ENCODE measurements at places on chromosomes 16 and 17.

DNA sequence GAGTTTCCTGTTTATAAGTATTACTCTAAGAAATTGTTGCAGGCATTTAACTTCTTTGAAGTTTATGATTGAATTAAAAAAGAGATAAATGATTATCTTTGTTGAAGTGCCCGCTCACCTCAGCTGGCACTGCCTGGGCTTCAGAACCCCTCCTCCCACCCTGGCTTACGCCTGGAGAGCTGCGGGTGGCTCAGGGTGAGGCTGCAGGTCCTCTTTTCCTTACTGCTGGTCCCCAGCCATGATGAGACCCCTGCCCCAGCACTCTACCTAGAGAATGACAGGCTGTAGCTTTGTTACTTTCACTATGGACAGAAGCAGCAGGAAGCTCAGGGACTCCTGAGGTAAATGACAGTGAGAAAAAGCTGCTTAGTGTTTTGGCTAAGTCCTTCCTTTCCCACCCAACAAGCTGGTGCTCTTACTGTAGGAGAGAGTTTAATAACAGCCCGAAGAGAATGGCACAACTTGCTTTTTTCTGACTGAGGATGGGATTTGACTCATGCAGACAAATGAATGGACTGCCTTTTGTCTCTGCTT, 62.1 kb downstream of the EPN2 start:
- DNase-seq, result no peak

GRCh38 chr17:54781389-54781788, 119.3 kb upstream of the TOM1L1 start:
- DNase-seq, result no peak

DNA sequence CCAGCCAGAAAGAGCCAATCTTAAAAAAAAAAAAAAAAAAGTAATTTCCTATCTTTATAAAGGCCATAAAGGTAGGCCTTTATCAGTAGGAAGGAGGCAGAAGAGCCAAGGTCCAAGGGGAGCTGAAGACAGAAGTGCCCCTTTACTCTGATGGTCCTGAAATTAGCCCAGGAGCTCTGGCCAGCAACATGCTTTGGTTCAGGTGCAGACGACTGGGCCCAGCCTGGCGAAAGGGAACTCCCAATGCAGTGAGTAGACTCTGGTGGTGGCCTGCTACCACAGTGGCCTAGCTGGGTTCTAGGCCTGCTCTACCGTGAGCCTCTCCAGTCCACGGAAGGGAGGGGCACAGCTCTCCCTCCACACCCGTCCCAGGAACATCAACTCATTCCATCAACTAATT, 23.1 kb upstream of the MEIOB start:
- no peak for DNase-seq

- no peak for DNase-seq
Measured at GRCh38 chr16:11038777-11039176, 94.4 kb downstream of the CLEC16A start.

DNA sequence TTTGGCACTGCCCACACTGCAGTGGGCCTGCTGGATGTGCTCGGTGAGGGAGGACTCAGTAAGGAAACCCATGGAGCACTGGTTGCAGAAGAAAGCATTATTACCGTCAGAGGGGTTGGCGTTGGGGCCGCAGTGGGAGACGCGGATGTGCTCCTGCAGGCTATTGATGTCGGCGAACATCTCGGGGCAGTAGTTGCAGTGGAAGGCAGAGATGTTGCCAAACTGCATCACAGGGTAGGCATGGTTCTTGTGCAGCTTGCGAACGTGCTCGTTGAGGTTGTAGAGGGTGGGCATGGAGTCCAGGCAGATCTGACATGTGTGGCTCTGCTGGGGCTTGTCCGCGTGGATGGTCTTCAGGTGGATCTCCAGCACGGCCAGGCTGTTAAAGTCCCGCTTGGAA, 218.4 kb downstream of the ZNF423 start:
- DNase-seq, result no peak

DNA sequence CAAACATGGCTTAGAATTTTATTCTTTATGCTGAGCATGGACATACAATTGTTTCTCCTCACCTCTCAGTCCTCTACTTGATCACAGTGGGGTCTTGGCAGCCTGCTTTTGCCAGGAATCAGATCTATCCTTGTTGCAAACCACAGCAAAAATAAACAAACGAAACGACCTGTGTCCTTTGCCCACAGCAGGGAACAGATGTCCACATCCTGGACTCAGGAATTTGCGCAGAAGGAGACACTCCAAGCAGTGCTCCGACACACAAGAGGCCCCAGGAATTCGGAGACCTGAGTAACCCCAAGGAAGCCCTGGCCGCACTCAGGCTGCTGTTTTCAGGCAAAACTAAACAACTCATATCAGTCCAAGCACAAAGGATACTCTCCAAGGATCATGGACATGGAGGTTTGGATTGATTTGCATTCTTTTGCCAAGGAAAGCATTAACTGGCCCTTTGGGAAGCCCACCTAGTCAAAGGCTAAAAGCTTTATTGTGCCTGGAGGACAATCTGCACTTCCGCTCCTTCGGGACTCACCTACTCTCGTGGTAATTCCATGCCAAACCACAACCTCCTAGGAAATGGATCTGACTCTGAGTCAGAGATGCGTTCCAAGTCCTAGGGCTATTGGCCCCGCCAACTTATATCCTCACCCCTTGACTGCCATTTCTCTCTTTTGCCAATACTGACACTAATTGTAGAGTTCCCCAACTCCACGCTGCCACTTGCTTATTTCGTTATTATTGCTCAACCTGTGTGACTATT, 271.1 kb upstream of the CDH11 start:
- no peak for DNase-seq

- peak; percentile 27 for DNase-seq
Measured at GRCh38 chr17:7897773-7898172, 9.2 kb downstream of the CHD3 start.

DNA sequence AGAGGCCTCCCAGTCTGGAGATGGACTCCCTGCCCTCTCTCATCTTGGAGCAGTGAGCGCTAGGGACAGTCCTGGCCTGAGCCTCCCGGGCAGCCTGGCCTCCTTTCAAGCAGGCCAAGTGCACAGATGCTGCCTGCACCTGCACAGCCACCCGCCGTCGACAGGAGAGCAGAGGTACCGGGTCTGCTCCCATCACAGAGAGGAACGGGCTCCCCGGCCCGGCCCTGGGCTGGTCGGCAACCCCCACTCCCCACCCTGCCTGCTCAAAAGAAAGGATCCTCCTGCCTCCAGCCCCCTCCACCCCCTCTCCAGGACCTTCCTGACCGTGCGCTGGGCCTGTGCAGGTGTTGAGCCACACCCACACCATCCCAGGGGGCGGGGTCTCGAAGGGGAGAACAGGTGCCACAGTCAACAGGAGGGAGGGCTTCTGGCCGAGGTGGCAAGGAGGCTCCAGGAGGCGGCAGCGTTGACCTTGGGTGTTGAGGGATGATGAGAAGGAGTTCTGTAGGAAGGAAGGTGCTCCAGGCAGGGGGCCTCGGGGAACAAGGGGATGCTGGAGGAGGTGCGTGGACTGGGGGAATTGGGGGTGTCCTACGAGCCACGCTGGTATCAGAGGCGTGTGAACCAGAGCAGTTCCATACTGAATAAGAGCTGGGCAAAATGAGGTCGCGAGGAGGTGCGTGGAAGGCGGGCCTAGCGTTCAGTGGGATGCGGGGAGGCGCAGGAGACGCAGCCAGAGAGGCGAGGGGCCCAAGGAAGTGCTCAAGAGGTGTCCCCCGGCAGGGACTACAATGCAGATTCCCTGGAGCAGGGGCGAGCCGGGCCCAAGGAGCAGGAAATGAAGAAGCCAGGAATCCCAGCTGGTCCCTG, 967 bp upstream of the CDH15 start:
- DNase-seq, result no peak

DNA sequence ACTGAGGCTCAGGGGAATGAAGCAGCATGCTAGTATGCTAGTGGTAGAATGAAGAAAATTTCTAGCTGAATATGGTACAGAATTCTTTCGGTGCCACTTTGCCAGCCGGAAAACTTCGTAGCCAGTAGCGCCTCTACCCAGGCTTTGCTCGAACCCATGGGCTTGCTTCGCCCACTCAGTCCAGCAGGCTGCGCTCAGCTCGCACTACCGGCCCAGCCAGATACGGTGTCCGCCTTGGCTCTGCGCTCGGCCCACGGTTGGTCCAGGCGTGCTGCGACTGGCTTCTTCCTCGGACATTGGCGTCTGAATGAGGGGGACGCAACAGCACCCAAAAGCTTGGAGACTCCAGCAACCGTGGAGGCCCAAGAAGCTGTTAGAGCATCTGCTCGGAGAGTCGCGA, 372.5 kb upstream of the CDH8 start:
- no peak for DNase-seq

DNA sequence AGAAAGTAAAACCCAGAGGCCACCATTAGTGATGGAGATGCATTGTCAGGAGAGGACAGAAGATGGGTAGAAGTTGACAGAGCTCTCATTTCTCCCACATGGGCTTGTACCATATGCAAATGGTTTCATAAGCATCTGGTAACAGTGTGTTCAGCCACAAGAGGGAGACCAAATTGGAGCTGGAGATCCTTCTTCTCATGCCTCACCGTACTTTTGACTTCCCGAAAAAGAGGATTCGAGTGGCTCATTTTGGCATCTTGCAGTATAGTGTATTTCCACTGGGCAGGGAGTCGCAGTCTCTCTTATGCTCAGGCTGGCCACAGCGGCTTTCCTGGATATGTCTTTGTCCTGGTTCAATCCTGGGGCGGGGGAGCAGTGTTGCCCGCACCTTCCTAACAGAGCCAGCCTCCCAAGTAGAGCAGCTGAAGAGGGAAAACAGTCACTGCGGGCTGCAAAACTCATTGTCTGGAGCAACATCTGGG, 23.8 kb downstream of the TBC1D3B start:
- DNase-seq, result no peak

GRCh38 chr17:19291646-19292376, 54.6 kb downstream of the EPN2 start:
- DNase-seq, result no peak

GRCh38 chr16:72001180-72001874, 1.1 kb upstream of the PKD1L3 start:
- DNase-seq, result no peak

DNA sequence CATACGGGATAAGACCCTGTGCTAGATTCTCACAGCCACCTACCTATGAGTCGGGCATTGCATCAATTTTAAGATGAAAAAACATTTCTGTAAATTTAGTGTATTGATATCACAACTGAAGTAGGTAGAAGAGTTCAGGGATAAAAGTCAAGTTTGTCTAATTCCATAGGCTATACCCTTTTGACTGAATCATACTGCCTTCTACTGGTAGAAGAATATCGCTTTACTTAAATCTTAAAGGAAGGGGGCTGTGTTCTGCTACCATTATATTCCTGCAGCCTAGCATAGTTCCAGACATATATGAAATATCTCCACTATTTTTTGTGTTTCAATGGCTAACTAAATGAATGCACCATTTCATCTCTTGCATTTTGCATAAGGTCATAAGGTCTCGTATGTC, 1128.6 kb downstream of the CDH8 start:
- no peak for DNase-seq

- DNase-seq, result no peak
Measured at GRCh38 chr16:10646228-10646580, 48.5 kb downstream of the TEKT5 start.

GRCh38 chr17:50170662-50171370, 5.0 kb downstream of the SGCA start:
- no peak for DNase-seq

GRCh38 chr17:50683434-50684287, 24.1 kb downstream of the ANKRD40 start:
- DNase-seq, result no peak

DNA sequence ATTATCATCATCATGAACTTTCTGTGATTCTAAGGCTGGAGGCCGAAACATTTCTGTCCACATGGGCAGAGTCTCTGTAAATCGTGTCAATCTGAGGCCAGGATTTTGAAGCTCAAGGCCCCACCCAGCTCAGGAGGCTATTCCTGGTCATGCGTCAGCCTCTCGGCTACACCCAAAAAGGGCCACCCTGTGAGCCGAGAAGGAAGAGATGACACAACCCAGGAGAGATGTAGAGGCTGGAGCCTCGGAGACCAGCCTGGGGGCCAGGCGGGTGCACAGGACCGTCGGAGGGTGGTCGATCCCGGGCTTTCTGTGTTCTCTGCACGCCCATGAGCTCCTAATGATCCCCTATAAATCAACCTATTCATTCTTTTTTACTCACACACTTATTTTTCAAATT, 1.1 kb upstream of the CACNG1 start:
- DNase-seq, result no peak

DNA sequence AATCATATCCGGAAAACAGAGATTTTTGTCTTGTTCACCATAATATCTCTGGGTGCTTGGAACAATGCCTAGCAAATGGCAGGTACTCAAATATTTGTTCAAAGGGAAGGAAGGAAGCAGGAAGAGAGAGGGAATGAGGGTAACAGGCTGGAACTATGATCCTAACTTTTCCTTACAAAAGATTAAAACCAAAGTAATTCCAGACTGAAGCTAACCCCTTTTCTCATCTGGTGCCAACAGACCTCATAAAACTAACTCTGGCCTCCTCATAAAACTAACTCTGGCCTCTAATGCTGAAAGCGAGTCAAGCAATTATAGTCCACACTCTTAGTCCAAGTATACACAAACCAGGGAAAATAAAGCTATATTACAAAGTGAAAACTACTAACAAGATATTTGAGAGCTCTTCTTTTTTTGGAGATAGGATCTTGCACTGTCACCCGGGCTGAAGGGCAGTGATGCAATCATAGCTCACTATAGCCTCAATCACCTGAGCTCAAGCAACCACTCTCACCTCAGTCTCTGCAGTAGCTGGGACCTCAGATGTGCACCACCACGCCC, 84.6 kb downstream of the KANSL1 start:
- DNase-seq, result no peak

- DNase-seq, result no peak
Measured at GRCh38 chr17:42286411-42287221, 1.7 kb upstream of the STAT5A start.

DNA sequence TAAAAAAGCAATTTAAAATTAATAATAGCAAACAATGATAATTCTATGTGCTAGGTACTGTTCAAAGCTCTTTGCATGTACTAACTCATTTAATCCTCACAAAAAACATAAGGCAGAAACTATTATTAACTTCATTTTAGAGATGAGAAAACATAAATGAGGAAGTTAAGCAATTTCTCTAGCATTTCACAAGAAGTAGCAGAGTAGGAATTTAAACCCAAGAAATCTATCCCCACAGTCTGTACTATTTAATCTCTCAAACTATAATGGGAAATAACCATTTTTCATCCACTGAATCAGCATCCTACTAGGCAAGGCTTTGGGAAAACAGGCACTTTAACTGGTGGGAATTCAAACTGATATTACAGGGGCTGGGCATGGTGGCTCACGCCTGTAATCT, 42.2 kb upstream of the INTS2 start:
- DNase-seq, result no peak

GRCh38 chr17:42153919-42154742, 658 bp downstream of the RAB5C start:
- no peak for DNase-seq

- DNase-seq, result no peak
Measured at GRCh38 chr16:1960665-1961630, 1.6 kb downstream of the NDUFB10 start.

- peak; percentile 72 for DNase-seq
Measured at GRCh38 chr16:29664091-29664921, 1.3 kb downstream of the SPN start.

DNA sequence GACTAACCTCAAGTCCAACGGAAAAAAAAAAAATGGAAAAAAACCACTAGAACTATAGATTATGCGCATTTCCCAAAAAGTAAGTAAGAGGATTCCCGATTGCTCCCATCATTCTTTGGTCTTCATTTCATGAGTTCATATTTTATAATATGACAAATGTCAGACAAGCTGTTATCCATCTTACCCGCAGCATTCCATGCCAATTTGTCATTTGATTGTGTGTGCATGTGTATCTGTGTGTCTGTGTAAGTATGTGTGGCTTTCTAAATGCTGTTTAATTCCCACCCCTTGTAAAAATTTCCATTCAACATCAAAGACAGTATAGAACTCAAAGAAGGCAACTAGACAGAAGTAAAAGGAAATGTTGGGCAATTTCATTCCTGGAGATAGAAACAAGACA, 434.1 kb downstream of the CDH11 start:
- no peak for DNase-seq
